ENCODE measurements at places on chromosomes 7 and 10.

DNA sequence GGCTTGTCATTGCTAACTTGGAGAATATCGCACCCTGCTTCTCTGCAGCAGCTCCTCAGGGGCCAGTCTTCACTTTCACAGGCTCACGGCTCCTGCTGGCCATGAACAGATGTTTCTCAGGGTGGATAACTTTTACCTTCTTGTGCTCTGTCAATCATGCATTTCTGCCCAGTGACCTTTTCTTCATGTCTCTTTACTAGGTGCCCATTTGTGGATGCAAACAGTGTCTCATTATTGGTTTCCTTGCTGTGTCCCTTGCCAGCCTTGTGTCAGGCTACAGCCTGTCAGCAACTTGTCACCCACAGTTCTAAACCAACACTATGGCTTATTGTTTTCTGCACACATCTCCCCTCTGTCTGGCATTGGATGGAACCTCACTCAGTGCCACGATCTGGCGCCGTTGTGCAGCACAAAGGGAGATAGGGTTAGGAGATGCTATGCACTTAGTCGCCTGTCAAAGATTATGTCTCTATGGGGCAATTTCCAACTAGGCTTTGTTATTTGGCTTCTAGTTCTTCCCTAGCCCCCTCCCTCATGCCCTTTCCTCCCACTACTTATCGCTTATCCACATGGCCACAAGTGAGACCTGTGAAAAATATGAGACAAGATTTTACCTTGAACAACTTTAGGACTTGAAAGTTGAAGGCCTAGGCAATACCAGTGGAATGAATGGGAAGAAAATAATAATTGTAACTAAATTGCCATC, 45.7 kb upstream of the NXPH1 start:
- no peaks in the 10 kb centered on the region for H3K36me3 ChIP-seq
- no peak overlapping the region for H3K27ac ChIP-seq
- peaks cover 17% of the 10 kb centered on the region for H3K27me3 ChIP-seq
- DNase-seq, result no peak

DNA sequence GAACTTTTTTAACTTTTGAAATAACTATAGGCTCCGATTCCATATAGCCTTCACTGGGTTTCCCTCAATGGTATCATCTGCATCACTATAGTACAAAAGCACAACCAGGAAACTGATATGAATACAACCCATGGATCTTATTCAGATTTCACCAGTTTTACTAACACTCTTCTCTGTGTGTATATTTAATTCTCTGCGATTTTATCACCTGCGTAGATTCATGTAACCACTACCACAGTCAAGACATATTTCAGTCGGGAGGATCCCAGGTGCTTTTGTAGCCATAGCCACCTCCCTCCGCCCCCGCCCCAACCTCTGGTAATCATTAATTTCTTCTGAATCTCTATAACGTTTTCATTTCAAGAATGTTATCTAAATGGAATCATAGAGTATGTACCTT, 82.8 kb upstream of the C7orf33 start:
- H3K4me3 ChIP-seq, result no peak overlapping the region
- DNase-seq, result peak; percentile 9
- H3K36me3 ChIP-seq, result no peaks in the 10 kb centered on the region
- peaks cover 20% of the 10 kb centered on the region for H3K4me1 ChIP-seq
- H3K27ac ChIP-seq, result no peak overlapping the region
- H3K27me3 ChIP-seq, result peaks cover 9% of the 10 kb centered on the region

DNA sequence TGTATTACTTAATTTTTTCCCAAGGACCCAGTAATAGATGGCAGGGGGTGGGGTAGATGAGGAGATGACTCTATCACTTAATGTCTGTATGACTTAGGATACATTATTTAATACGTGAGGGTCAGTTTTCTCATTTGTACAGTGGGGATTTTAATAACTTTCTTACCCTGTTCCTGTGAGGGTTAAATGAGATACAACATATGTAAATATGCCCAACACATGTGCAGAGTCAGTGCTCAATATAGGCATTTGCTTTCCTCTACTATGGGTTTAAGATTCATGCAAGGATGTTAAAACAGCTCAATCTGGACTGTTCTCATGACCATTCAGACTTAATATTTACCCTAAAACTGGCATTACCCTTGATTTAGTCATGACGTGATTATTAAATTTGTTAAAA, 31.2 kb downstream of the ST7 start:
- no peak for DNase-seq
- no peaks in the 10 kb centered on the region for H3K36me3 ChIP-seq
- no peak overlapping the region for H3K4me3 ChIP-seq
- H3K4me1 ChIP-seq, result peaks cover 2% of the 10 kb centered on the region
- H3K27me3 ChIP-seq, result no peaks in the 10 kb centered on the region
- no peak overlapping the region for H3K27ac ChIP-seq

DNA sequence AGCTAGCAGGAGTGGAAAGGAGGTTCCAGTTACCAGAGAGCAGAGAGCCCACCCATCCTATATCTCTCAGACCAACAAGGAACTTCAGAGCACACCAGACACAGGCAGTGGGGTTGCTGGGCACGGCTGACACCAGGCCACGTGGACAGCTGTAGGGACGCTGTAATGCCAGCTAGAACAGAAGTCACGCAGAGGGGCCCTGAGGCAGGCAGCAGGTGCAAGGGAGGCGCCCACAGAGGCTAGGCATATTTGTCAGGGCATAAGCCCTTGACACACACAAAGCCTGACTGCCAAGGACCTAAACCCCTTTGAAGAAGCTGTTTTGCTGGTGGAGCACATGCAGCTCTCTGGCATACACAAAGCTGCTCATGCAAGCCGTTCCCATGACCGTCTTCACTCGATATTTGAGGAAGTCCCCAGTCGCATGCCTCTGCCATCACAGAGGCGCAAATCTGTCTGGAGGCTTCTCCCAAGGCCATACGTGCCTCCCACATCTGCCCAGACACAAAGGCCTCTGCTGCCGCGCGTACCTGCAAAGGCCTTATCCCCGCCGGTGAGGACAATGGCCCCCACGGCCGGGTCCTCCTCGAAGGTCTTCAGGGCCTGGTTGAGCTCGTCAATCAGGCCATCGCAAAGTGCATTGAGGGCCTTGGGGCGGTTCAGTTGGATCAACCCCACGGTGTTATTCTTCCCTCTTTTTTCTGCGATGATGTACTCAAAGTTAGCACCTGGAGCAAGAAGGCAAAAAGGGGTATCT, 2.9 kb downstream of the ECHS1 start:
- H3K4me1 ChIP-seq, result peaks cover 17% of the 10 kb centered on the region
- DNase-seq, result no peak
- peaks cover 1% of the 10 kb centered on the region for H3K27me3 ChIP-seq
- peaks cover 8% of the 10 kb centered on the region for H3K36me3 ChIP-seq

DNA sequence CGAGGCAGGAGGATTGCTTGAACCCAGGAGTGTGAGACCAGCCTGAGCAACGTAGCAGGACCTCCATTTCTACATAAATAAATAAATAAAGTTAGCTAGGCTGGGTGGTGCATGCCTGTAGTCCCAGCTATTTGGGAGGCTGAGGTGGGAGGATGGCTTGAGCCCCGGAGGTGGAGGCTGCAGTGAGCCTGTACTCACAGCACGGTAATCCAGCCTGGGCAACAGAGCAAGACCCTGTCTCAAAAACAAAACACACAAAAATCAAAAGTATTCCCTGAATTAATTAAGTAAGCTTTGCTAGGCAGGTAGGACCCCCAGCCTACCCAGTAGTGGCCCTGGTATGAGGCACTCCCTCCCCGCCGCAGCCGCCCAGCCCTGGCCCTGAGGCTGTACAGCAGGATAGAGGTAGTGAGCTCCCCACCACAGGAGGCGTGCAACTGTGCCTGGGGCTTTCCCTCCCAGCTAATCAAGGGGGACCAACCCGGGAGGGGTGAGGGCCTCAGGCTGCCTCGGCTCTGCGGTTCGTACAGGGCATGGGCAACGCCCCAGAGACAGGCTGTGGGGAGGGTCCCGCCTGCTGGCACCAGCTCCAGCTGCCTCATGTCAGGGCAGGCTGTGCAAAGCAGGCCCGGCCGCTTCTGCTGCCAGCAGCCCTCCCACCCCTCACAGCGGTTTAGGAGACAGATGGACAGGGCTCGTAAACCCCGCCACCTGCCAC, 1.0 kb upstream of the CYP2W1 start:
- H3K36me3 ChIP-seq, result no peaks in the 10 kb centered on the region
- peaks cover 3% of the 10 kb centered on the region for H3K27me3 ChIP-seq
- H3K4me1 ChIP-seq, result no peaks in the 10 kb centered on the region
- DNase-seq, result no peak
- no peak overlapping the region for H3K4me3 ChIP-seq

DNA sequence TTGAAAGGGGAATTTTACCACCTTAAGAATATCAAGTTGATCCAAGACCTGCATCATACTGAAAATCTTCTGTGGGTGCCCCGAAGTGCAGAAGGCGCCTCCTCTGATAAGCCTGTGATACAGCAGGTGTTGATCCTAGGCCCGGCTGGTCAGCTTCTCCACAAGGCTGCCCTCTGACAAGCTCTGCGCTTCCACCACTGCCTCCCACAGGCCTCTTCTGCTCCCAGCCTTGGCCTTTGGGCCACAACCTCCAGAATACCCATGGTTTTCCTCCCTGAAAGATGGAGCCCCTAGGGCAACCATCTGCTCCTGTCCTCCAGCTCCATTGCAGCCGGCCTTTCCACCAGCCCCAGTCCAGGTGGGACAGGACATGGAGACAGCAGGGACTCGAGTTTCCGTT, 5.6 kb upstream of the OGDHL start:
- no peak for DNase-seq
- H3K4me1 ChIP-seq, result peaks cover 3% of the 10 kb centered on the region
- H3K27ac ChIP-seq, result no peak overlapping the region
- no peaks in the 10 kb centered on the region for H3K36me3 ChIP-seq

- no peak for DNase-seq
- H3K4me1 ChIP-seq, result peaks cover 2% of the 10 kb centered on the region
- peaks cover 18% of the 10 kb centered on the region for H3K27me3 ChIP-seq
- no peak overlapping the region for H3K27ac ChIP-seq
Measured at GRCh38 chr7:42972699-42973500, 40.7 kb downstream of the MRPL32 start.

- no peaks in the 10 kb centered on the region for H3K36me3 ChIP-seq
- no peak overlapping the region for H3K27ac ChIP-seq
- peaks cover 3% of the 10 kb centered on the region for H3K4me1 ChIP-seq
- H3K4me3 ChIP-seq, result no peak overlapping the region
- no peaks in the 10 kb centered on the region for H3K27me3 ChIP-seq
- no peak for DNase-seq
Measured at GRCh38 chr7:47765373-47765979, 182.8 kb downstream of the PKD1L1 start.

- peaks cover 55% of the 10 kb centered on the region for H3K36me3 ChIP-seq
- H3K4me3 ChIP-seq, result no peak overlapping the region
- H3K27me3 ChIP-seq, result no peaks in the 10 kb centered on the region
- H3K27ac ChIP-seq, result no peak overlapping the region
Measured at GRCh38 chr10:109881769-109882057, 41.6 kb downstream of the XPNPEP1 start.

- H3K4me1 ChIP-seq, result no peaks in the 10 kb centered on the region
- no peak overlapping the region for H3K4me3 ChIP-seq
- H3K27me3 ChIP-seq, result peaks cover 19% of the 10 kb centered on the region
- no peak overlapping the region for H3K27ac ChIP-seq
- DNase-seq, result no peak
- H3K36me3 ChIP-seq, result no peaks in the 10 kb centered on the region
Measured at GRCh38 chr7:101626069-101626671, 2.9 kb downstream of the MYL10 start.

DNA sequence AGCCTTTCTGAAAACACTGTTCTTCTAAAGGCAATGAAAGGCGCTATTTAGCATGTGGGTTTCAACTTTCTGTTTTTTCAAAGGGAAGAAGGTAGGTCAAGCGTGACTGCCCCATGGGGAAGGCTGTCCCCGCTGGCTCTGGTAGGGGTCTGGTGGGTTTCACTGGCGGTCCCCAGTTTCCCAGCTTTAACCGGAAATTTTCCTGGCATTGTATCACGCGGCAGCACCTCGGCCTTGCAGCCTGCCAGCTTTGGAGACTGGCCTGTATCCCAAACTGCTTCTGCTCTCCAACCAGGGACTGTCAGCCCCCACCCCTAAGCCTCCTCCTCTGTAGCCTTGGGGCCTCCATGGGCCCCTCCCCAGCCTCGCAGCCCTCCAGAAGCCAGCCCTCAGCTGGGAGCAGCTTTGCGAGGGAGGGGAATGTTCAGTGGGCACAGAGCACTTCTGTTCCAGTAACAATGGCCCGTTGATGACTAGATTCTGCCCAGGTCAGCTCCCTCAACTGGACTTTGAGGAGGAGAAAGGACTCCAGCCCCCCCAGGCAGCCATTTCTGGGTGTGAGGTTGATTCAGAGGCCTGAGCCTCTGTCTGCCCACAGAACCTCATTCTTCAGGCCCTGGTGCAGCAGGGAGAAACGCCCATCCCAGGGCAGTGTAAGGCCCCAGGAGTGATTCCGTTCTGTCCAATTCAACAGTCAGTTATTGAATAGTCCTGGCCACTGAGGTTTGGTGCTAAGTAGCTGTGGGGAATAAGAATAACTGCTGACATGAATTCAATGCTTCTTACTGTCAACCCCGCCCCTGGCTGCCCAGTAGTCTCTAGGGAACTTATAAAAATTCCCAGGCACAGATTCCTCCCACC, 17.1 kb downstream of the CHST3 start:
- H3K4me1 ChIP-seq, result peaks cover 25% of the 10 kb centered on the region
- H3K4me3 ChIP-seq, result no peak overlapping the region
- no peak overlapping the region for H3K27ac ChIP-seq
- no peak for DNase-seq

- no peak overlapping the region for H3K4me3 ChIP-seq
- no peak for DNase-seq
Measured at GRCh38 chr7:155545348-155545747, 1.0 kb downstream of the CNPY1 start.

DNA sequence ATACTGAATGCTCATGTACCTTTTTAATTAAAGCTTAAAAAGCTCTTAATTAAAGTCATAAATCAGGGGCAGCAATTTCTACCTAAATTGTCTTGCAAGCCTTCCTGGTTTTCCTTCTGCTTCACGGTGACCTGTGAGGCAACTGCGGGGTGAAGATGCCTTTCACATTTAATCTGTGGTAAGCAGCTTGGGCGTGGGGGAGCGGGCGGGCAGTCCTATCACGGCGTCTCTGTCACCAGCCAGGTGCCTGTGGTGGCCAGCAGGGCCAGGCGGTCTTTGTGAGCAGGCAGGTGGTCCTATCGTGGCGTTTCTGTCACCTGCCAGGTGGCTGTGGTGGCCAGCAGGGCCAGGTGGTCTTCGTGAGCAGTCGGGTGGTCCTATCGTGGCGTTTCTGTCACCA, 269.2 kb upstream of the PPP2R2D start:
- peaks cover 3% of the 10 kb centered on the region for H3K27me3 ChIP-seq
- H3K4me1 ChIP-seq, result no peaks in the 10 kb centered on the region
- H3K4me3 ChIP-seq, result no peak overlapping the region
- H3K27ac ChIP-seq, result no peak overlapping the region

Data from activated naive CD8-positive, alpha-beta T cell treated with anti-CD3 and anti-CD28 coated beads, Interleukin-2, amount 50 U/mL, for 24 hours (primary cell).